ENCODE measurements at places on chromosomes 13 and 19.

DNA sequence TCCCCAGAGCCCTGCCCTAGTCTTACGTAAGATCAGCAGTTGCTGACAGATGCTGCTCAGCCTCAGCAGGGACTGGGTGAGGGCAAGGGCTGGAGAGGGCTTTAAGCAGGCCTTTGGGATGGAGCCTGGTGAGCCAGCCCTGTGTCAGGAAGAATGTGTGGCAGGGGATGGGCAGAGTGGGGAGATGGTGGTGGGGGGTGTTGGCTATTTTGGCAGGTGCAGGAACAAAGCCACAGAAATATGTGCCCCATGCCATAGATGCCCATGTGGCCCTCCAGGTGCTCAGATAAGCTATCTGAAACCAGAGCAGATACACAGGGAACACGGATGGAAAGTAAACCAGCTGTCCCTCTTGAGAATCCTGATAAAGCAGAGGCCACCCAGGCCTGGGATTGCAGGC, 1325.0 kb downstream of the UQCRFS1 start:
- DNase-seq: no peak

DNA sequence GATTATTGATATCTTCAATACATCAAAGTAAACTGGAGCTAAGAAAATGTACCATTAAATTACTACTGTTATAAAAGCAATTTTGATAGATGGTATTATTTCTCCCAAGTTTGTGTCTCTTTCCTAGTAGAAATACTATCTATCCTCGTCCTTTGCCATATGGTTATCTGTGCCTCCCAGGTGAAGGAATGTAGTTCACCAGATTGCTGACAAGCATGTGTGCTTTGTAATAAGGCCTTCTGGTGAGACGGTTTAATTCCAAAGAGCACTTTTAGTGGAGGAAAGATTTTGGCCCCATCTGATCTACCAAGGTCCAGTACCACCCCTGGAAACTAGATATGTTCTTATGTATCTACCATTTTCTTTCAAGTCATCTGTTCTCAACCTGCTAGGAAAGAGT, 243.6 kb downstream of the DLEU7 start:
- DNase-seq: no peak

GRCh38 chr13:113179374-113180230, 21.2 kb downstream of the PROZ start:
- DNase-seq: no peak

GRCh38 chr19:20863176-20863575, 59.9 kb upstream of the ZNF85 start:
- DNase-seq: no peak

- no peak for DNase-seq
Observed at GRCh38 chr19:38079926-38080380, 144.1 kb downstream of the DPF1 start.

- no peak for DNase-seq
Observed at GRCh38 chr13:111280681-111281585, 39.5 kb upstream of the TEX29 start.

DNA sequence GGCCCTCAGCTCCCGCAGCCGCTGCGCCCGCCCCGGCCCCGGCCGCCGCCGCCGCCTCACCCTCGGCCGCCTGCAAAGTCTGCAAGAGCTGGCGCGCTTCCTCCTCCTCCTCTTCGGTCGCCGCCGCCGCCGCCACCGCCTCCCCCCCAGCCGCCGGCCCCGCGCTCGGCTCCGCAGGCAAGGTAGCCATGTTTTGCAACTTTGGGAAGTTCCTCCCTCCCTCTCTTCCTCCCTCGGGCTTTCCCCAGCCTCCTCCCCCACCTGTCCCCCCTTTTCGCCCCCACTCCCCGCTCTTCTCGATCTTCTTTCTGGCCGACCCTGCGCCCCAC, 433 bp downstream of the SIX5 start:
- no peak for DNase-seq

DNA sequence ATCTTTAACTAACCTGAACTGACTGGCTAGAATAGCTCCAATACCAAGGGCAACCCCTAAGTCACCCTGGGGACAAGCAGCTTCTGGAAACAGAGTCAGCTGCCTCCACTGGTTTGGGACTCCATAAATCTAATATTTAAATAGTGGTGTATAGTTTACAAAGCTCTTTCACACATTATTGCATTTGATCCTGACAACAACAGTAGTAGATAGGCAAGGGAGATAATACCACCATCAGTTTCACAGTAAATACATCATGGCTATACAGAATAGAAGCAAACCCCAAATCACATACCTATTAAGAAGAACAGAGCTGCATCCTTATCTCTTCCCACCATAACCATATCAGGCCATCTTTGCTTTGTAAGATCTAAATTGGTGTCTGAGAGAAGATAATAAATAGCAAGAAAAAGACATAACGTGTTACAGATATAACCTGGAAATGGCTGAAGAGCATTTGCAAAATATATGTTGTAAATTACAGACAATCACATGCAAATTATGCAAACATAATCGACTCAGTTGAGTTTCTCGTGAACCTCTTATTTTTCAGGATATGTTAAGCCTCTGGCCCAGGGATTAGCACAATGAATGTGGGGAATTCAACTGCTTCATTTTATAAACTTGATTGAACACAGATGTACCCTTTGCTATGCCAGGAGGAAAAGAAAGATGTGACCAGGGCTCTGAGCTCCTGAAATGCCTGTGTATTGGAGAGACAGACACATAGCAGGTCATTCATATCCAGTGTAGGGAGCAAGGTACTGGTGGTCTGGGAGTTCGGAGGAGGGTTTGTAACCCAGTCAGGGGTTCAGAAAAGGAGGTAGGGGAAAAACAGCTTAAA, 142.5 kb downstream of the SLC7A1 start:
- no peak for DNase-seq

- no peak for DNase-seq
Observed at GRCh38 chr13:66992183-66992582, 238.0 kb downstream of the PCDH9 start.

GRCh38 chr13:52599037-52599847, 43.0 kb upstream of the HNRNPA1L2 start:
- DNase-seq: no peak

GRCh38 chr13:22648320-22648801, 532.4 kb upstream of the SGCG start:
- no peak for DNase-seq

- no peak for DNase-seq
Observed at GRCh38 chr13:50561739-50562138, 281.8 kb downstream of the DLEU7 start.

DNA sequence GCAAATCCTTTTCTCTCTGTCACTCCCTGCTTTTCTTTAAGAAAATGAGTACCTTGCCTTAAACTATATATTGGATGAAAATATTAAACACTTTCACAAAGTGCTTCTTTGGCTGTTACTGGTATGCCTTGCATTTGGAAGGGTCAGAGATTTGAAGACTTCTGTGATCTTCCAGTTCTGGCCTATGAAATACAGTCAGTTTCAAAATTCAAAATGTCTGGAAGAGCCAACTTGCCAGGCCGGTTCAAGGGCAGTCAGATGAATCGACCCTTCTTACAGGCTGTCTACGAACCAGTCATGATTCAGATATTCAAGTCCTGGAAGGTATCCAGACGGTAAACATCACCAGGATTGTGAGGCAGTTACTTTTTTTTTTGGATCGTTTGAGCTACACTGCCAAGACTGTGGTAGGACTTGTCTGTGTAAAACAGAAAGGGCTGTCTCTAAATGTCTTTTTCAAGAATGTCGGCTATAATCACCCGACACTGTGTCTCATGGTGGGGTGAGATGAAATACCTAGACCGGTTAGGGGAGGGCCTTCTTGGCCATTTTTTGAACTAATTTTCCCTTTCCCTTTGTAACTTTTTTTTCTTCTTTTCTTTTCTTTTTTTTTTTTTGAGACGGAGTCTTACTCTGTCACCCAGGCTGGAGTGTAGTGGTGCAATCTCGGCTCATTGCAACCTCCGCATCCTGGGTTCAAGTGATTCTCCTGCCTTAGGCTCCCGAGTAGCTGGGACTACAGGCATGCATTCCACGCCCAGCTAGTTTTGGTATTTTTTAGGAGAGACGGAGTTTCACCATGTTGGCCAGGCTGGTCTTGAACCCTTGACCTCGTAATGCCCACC, 11.2 kb downstream of the ACTN4 start:
- no peak for DNase-seq

DNA sequence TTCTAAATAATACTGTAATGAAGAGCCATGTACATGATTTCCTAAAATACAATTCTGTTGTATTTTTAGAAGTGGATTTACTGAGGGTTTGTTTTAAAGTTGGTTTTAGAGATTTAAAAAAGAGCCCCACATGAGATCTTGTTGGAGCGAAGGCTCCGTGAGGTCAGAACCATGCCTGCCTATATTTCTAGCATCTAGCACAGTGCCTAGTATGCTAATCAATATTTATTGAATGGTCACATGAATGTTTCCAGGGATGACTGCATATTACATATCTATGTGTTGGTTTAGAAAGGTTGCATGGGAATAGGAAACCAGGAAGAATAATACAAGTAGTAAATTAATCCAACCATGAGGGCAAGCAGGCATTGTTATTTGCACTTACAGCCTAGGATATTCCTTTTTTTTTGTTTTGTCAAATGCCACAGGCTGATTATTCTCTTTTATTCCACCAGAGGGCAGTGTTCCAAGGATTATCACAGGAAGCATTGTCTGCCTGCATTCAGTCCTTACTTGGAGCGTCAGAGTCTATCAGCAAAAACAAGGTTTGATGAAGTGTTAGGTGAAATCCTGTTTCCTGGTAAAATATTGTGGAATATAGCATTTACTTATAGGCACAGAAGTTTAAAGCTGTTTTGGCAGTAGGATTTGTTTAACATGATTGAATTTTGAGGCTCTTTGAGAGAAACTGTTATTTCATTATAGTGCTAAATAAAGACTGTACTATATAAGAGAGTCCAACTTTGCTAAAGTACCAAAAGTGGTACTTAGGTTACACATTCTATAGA, 46.8 kb downstream of the COG3 start:
- no peak for DNase-seq

DNA sequence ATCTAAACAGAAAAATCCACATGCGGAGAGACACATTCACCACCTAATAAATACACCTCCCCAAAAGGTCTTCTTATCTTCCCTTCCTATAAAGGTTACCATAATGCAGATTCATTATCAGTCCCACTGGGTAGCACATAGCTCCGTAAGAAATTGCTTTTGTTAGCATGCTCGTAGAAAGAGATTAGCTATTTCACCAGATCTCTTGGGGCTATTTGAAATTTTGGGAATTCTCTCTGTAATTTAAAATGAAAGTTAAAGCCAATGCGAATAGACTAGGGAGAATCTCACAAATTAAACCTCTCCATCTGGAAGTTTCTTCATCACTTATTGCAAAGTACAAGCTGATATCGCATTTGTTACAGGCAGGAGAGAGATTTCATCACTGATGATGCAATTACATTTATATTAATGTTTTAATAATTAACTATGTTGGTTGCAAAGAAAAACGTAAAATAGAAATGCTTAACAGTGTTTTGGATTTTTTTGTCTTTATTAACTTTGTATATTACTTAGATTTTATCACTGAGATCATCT, 12.9 kb upstream of the DACH1 start:
- no peak for DNase-seq

Data from cortex of kidney (tissue), 1 donor.